A172 (cell line): ENCODE measurements at places on chromosomes 11 and 22.

DNA sequence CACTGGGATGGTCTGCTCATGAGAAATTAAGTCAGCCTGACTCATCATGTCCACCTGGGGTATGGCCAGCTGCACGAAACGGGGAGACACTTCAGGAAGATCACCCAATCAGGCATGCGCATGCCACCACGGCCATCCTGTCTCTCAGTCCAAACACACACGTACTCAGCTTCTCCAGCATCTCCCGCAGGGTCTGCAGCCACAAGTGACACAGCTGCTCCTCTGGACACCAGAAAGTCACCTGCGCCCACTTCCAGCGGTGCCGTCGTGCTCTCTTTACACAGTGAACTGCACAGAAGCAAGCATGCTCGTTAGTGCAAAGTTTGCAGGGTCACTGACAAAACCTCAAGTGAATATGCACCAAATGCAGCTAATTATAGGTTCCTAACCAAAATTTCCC lies 18.1 kb downstream of the CERK start:
- DNase-seq = no peak

- DNase-seq = no peak
Observed at GRCh38 chr11:58796333-58796732, 48.2 kb downstream of the GLYATL2 start.

DNA sequence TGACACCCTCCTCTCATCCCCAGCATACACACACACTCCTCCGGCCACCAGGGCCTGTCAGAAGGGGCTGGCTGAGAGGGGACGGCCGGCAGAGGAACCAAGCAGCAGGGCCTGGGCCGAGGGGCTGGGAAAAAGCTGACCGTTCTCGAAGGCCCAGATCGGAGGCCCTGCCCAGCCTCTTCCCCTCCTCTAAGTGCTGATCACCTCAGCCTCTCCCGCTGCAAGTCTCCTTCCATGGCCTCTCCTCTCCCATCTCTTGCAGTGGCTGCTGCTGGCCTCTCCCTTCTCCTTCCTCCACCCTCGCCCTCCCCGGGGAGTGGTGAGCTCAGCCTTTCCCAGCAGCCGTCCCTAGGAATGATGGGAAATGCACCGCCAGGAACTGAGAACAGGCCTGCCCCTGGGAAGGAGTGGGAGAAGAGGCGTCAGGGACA lies 39.6 kb downstream of the ARRB1 start:
- peak; percentile 19 for DNase-seq

DNA sequence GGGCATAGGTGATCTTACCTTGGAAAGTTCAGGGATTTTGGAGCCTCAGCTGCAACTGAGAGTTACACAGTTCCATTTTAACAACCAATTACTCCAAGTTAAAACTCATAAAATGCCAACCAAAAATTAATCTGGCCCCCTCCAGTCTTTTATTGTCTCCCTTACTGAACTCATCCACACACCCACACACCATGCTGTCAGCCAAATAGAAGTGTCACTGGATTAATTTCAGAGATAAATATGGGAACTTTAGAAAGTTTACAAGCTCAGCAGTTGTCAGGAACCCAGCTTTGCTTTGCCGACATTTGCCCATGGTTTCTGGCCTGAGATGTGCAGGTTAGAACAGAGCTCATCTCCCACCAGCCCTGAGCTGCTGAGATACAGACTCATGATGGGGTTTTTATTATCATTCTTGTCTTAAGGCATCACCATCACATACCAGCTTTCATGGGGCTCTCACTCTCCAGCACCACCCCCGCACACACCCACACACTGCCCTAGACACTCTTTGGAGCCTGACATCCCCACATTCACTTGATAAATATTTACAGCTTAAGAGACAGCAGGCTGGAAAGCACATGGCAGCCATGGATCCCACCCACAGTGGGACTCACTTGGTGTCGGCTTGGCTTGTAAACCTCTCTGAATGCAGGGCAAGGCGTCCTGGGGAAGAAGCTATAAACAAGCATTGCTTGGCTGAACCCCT lies 23.7 kb upstream of the CTR9 start:
- no peak for DNase-seq

GRCh38 chr11:94131047-94131717 lies 2.5 kb downstream of the PANX1 start:
- no peak for DNase-seq

- DNase-seq = no peak
Observed at GRCh38 chr11:2566223-2567025, 121.6 kb downstream of the KCNQ1 start.

DNA sequence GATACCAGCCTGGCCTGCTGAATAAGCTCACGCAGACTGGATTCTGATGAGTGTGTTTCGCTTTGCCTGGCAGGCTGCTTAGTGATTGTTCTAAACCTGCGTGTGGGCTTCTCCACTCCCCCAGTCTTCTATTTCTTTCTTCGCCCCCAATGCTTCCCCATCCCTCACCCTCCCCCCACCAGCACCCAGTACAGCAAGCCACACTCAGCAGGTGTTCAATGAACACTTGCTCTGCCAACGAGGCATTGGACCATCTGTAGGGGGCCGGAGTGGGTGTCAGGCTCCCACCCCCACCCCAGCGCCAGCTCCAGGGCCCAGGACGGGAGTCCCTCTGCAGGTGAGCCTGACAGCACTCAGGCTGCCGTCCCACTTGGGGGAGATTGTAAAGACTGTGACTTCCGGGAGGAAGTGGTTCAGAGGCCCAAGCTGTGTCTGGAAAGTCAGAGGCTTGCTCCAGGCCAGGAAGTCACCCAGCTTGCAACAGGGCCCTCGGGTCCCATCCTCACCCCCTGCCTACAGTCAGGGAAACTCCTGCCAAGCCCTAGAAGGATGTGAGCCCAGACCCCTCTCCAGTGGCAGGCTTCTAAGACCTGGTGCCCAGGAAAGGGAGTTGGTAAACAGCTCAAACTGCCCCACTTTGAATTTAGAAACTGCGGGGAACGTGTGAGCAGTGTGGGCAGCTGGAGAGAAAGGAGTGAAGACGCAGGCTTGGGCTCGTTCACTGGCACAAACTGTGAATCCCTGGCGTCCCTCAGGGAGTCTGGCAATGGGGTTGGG lies 66.3 kb upstream of the PRDM11 start:
- no peak for DNase-seq
